ENCODE measurements at places on chromosomes 5 and 9. TPM values are rescaled to one million over a fixed set of nuclear protein-coding genes. Genes with fewer than 3 reads are reported as not detected.

The UGT3A1 gene
- total RNA-seq, result not detected

The DRD1 gene
- not detected for total RNA-seq

The NUTM2G gene
- not detected for total RNA-seq

The FGF1 gene
- not detected for total RNA-seq

The CBY3 gene
- total RNA-seq, result 0.32 TPM

The SLC1A1 gene
- 0.07 TPM for total RNA-seq

The SAP30L gene
- 37.7 TPM for total RNA-seq

The IGFBPL1 gene
- not detected for total RNA-seq

The IL5 gene
- 7.7 TPM for total RNA-seq

The CNTLN gene
- 1.7 TPM for total RNA-seq

The SHISAL2B gene
- total RNA-seq, result not detected

The PTPRD gene
- total RNA-seq, result not detected

The RFESD gene
- total RNA-seq, result 4.7 TPM

The OCLN gene
- 0.43 TPM for total RNA-seq

The FOXD4L3 gene
- 0.16 TPM for total RNA-seq

The ELP1 gene
- 25.6 TPM for total RNA-seq

The PLPP7 gene
- total RNA-seq, result not detected

The BRD8 gene
- total RNA-seq, result 62.0 TPM

The FOXI1 gene
- not detected for total RNA-seq

The SHROOM1 gene
- total RNA-seq, result 3.0 TPM

The PCA3 gene
- not detected for total RNA-seq

The IRX1 gene
- total RNA-seq, result not detected

The LECT2 gene
- not detected for total RNA-seq

The CRB2 gene
- not detected for total RNA-seq

The PDGFRB gene
- total RNA-seq, result 4.1 TPM

The ZNF782 gene
- 5.7 TPM for total RNA-seq

The SLC12A2 gene
- 19.5 TPM for total RNA-seq

The NIM1K gene
- total RNA-seq, result 0.34 TPM

The NDUFAF2 gene
- total RNA-seq, result 18.3 TPM

The SPINK13 gene
- total RNA-seq, result not detected

The LMX1B gene
- not detected for total RNA-seq

Data from T-helper 2 cell treated with Interferon-gamma antibody and Interleukin-4, amounts not matched to agents 100 ng/mL and 5 ng/mL, for 36 hours (primary cell).